ENCODE measurements at places on chromosomes 12 and 14.

DNA sequence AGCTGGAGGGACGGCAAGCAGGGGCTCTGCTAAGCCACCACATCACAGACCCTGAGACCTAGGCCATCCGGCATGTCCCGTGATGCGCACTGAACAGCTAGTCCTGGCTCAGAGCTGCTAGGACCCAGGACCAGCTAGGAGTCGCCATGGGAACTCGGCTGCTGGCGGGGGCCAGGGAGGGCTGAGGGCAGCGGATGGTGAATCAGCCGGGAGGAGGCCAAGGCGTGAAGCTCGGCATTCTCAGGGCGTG is 5.1 kb downstream of the AHNAK2 start:
- peak; percentile 89 for DNase-seq

GRCh38 chr12:81360916-81361315 is 283.0 kb downstream of the ACSS3 start:
- no peak for DNase-seq

DNA sequence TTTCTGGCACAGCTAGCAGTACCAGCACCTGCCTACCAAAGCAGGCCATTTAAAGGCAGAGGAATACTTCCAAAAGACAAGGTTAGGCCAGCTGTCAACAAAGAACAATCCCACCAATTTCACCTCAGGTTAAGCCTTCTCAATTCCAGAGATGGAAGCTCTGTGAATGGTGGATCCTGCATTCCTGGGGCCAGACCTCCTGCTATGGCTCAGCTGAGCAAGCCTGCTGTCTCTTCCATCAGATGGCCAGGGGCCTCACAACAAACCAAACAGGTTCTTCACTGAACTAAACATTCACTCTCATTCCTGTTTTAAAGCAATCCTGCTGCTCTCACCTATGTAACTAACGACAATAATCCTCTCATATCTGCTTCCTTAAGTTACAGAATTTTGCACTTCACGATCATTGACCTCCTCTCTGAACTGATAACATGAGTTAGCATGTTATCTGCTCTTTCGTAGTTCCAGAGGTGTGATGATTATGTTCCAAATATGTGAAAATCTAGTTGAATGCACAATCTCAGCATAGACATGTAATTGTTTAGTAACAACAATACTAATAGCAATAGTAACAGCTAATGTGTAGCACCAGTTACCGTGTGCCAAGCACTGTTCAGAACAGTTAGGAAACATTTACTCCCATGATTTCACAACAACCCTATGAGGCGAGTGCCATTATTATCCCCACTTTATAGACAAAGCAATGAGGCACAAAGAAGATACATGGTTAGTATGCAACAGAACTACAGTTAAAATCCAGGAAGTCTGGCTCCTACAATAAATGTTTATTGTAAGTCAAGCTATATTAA is 73.2 kb downstream of the SLC2A13 start:
- no peak for DNase-seq

DNA sequence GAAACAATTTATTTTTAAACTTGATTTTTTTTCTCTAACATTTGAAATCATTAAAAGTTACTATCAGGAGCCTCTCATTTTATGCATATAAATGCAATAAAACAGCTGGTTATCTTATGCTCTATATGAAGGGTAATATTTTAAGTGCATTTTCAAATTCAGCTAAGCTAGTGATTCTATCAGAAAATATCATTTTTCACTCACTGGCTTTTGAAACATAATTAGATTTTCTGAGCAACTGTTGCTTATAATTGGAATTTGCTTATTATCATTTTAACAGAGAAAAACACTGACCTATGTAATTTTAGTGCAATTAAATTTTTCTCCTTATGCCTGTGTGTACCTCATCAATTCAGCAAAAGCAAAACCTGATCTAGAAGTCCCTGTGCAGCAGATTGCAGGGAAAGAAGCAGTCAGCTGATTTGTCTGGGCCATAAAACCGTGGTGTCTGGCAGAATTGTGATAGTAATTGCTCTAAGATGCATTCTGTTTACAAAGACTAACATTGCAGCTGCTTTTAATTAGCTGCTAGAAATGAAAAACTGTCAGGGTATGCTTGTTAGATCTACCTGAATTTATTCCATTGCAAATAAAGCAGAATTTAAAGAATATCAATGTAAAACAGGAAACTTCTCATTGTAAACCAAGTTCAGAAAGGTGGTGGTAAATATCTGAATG is 75.0 kb downstream of the BICD1 start:
- no peak for DNase-seq

- no peak for DNase-seq
Observed at GRCh38 chr14:43853541-43853940, 653.5 kb downstream of the FSCB start.

GRCh38 chr14:84694161-84694560 is 835.8 kb upstream of the FLRT2 start:
- DNase-seq, result no peak

- no peak for DNase-seq
Observed at GRCh38 chr12:70427611-70428010, 61.5 kb downstream of the KCNMB4 start.

DNA sequence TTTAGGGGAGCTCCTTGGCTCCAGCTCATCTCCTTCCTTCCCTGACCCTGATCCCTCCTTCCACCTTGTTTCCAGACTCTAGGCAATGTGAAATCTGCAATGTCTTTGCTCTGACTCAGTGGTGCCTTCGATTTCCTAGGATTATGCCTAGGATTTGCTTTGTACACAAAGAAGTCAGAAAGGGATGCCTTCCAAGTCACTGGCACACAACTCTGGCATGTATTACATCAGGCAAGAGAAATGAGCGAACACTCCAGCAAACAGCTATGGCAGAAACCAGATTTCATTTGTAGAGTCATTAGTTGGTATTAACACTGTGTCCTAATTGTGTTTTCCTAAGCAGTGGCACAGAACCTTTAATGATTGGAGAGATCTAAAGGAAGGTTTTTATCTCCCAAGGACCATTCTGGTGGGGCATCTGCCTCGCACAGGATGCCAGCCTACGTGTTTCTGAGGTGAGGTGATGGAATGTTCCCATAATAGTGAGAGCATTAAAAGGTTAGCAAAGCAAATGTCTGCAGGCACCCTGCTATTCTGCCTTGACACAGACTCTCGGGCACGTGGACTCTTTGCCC is 84.9 kb downstream of the WSCD2 start:
- DNase-seq, result no peak

GRCh38 chr14:96203635-96204034 is 1.0 kb upstream of the BDKRB2 start:
- peak; percentile 41 for DNase-seq

DNA sequence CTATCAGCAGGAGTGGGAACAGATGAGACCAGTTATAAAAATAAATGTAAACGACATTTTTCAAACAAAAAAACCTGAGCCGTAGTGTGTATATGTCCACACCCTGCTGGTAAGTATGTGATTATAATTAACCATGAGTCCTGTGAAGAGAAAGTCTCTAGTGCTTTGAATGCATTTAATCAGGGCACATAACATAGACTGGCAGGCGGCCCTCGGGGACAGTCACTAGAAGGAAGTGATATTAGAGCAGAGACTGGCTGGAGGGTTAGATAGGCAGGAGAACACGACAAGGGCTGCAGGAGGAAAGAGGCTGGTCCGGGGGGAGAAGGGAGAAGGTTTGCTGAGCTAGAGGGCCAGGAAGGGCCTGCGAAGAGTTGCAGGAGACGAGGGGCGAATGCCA is 23.8 kb upstream of the ELK3 start:
- no peak for DNase-seq

DNA sequence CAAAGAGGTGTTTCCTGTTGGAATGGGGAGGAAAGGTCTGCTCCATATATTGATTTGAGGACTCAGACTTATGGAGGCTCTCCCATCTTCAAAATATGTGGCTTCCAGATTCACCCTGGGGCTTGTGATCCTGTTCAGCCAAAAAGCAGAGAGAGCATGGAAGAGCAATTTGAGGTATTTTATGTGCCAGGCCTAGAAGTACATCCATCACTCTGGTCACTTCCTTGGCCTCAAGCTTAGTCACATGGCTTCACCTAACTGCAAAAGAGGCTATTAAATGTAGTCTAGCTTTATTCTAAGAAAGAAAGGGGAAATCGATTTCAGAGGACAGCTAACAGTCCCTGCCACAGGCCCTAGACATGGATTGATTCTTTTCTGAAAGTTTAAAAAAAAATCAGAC is 86.2 kb downstream of the C12orf50 start:
- DNase-seq, result no peak

DNA sequence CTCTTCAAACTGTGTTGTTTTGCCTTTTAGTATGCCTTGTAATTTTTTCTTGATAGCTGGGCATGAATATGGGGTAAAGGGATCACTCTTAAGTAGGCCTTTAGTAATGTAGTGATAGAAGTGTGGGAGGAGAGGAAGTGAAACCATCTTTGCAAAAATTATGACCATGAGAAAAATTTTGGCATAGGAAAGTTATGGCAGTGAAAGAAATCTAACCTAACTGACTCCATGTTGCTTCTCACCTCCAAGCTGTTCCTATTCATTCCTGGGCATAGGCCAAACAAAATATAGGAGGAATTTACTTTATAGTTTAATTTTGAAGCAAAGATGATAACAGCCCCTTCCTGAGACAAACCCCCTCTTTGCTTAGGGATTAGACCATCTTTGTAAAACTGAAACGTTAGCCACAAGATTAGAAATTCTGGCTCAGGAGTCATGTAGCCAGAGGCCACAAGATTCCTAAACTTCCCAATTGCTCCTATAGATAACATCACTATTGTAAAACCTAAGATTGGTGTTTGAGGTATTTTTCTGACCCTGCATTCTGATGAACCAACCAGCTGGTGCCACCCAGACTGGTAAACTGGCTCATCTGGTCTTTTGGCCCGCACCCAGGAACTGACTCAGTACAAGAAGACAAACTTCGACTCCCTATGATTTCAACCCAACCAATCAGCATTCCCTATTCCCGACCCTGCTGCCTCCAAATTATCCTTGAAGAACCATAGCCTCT is 45.8 kb downstream of the CRADD start:
- peak; percentile 32 for DNase-seq

DNA sequence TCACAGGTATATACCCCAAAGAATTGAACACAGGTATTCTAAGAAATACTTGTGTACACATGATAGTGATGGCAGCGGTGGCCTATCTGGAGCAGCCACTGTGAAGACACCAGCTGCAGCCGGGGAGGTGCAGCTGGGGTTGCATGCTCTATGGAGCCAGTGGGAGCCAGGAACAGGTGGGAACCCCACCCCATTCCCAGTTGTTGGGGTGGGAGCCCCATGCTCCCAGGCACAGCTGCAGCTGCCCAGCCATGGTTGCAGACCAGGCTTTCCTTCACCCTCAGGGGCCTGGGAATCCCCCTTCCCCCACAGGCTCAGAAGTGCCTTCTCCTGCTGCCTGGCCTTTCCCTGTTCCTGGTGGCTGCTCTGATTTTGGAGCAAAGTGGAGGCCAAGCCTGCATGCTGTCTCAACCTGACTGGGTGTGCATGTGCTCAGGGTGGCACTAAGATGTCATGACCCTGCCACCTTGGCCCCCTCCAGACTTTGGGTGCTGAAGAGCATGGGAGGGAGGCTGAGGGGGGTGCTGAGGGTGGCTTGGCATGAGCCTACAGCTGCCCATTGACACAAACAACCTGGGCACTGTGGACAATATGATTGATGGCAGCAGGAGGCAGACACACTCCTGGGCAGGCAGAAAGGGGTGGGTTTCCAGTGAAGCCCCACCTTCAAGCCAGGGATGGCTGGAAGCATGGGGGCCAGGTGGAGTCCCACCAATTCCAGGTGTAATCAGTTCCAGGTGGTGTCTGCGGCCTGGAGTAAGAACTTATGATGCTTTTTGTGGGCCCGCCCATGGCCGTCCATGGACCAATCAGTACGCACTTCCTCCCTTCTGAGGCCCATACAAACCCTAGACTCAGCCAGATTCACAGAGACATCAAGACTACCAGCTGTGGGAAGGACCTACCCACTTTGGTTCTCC is 234.7 kb downstream of the ADGRD1 start:
- DNase-seq, result no peak

GRCh38 chr12:70008944-70009343 is 183.9 kb downstream of the MYRFL start:
- DNase-seq, result no peak

- DNase-seq, result peak; percentile 86
Observed at GRCh38 chr14:103628684-103629502, at the start of gene KLC1. Gene KLC1, plus strand, starts transcription at chr14:103629211. Its CDS starts 25,354 bp downstream, at chr14:103654565.

DNA sequence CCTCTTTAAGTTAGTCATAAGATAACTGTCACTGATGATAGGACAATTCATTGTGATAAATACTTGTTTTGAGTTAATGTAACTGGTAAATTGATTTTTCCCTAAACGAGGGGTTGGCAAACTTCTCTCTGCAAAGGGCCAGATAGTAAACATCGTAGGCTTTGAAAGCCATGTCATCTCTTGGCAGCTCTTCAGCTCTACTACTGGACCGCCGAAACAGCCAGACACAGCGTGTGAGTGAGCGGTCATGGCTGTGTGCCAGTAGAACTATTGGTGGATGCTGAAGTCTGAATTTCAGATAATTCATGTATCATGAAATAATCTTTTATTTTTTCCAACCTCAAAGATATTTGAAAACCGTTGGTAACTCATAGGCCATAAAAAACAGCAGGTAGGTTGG is 9.9 kb downstream of the PIWIL1 start:
- DNase-seq, result no peak

- DNase-seq, result no peak
Observed at GRCh38 chr12:57160741-57161140, 13.3 kb upstream of the LRP1-AS start.

GRCh38 chr12:28191051-28192048 is 1.1 kb downstream of the CCDC91 start:
- DNase-seq, result peak; percentile 34

- DNase-seq, result peak; percentile 72
Observed at GRCh38 chr12:27549801-27550652, 26.0 kb downstream of the PPFIBP1 start.

- no peak for DNase-seq
Observed at GRCh38 chr14:23294734-23295561, 7.7 kb downstream of the PPP1R3E start.

- no peak for DNase-seq
Observed at GRCh38 chr12:116280595-116281290, 3.2 kb upstream of the MED13L start.

GRCh38 chr12:46148327-46149078 is 120.3 kb downstream of the SLC38A1 start:
- no peak for DNase-seq

GRCh38 chr14:30158299-30158698 is 230.7 kb upstream of the PRKD1 start:
- no peak for DNase-seq

All from RWPE1 (cell line).